ENCODE measurements at places on chromosomes 7 and 10.

DNA sequence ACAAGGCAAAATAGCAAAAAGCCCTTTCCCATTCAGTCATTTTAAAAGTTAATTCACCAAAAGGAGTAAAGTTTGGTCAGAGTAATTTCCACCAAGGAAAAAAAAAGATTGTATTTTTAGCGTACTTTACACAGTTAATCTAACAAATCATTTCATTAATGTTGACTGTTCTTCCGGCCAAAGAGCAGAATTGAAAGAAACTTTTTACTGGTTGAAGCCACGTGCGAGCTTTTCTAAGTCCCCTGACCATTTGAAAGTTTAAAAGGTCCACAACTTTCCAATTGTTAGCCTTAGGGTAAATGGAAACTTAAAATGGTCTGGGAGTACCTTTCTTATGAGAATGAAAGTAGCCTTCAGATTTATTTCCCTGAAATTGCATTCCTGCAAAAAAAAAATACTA is 296.7 kb downstream of the ARL4A start:
- no peak for DNase-seq

GRCh38 chr10:42475168-42476098 is 162.9 kb downstream of the ZNF33B start:
- DNase-seq: peak; percentile 32

- DNase-seq: no peak
Measured at GRCh38 chr7:137832382-137832781, 14.4 kb downstream of the DGKI start.

- DNase-seq: no peak
Measured at GRCh38 chr7:35721288-35721687, 26.4 kb upstream of the HERPUD2 start.

GRCh38 chr7:101137651-101138212 is 10.8 kb downstream of the SERPINE1 start:
- no peak for DNase-seq
